Kidney (tissue), 22 donors: ENCODE measurements at places on chromosomes 3 and 15.

DNA sequence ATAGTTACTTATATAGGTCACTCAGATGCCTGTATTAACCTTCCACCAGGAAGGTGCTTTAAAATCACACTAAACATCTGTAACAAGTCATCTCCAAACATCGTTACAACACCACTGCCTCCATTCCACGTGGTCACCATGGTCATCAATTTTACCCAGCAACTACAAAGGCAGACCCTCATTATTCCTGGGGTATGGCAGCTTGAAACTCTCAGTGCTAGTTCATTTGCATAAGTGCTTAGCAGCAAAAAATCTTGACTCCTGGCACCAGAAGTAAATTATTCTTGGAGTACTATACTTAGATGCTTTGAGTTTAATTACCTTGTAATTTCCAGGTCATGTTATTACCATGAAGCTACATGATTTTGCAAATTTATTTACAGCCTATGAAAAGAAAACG lies 250.6 kb downstream of the KBTBD8 start:
- DNase-seq: no peak

- DNase-seq: no peak
These were observed 193.1 kb downstream of the ABHD5 start for GRCh38 chr3:43883729-43884396.

- no peak for DNase-seq
These were observed 19.6 kb upstream of the HCN4 start for GRCh38 chr15:73388256-73388781.

- DNase-seq: no peak
These were observed 133.8 kb downstream of the GMNC start for GRCh38 chr3:190728574-190729246.

DNA sequence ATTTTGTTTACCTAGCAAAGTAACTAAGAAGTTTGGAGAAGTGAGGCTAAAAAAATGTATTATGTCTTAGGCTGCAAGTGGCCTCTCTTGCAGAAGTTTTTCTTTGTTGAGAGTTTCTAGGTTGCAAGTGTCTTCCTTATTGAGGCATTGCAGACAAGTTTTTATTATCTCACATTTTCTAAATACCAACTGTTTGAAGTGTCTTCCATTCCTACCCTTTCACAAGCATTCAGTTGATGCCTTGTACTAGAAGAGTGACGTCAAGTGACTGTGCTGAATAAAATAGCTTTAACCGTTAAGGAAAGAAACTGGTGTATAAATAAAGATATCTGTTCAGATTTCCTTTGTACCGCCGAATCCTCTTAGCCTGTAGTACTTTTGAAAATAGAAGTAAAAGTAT lies 123.3 kb downstream of the ALCAM start:
- no peak for DNase-seq

DNA sequence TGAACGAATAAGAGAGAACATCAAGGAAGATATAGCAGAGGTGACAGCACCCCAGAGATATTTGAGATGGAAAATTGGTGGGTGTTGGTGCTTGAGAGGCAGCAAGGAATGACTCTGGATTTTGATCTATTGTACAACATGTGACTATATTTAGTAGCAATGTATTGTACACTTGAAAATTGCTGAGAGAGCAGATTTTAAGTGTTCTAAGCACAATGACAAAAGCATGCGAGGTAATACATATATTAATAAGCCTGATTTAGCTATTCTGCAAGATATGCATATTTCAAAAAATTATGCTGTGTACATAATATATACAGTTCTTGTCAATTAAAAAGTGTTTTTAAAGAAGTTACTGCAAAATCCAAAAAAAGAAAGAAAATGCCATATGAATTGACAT lies 194.3 kb downstream of the SLC9A9 start:
- DNase-seq: no peak

- peak; percentile 12 for DNase-seq
These were observed 10.5 kb upstream of the BUB1B start for GRCh38 chr15:40150163-40150925.

GRCh38 chr15:41231422-41232226 lies 556 bp downstream of the CHP1 start:
- no peak for DNase-seq

GRCh38 chr15:88636050-88636449 lies 2.8 kb upstream of the ISG20 start:
- no peak for DNase-seq

- DNase-seq: no peak
These were observed 53.2 kb upstream of the MITF start for GRCh38 chr3:69686056-69686455.

DNA sequence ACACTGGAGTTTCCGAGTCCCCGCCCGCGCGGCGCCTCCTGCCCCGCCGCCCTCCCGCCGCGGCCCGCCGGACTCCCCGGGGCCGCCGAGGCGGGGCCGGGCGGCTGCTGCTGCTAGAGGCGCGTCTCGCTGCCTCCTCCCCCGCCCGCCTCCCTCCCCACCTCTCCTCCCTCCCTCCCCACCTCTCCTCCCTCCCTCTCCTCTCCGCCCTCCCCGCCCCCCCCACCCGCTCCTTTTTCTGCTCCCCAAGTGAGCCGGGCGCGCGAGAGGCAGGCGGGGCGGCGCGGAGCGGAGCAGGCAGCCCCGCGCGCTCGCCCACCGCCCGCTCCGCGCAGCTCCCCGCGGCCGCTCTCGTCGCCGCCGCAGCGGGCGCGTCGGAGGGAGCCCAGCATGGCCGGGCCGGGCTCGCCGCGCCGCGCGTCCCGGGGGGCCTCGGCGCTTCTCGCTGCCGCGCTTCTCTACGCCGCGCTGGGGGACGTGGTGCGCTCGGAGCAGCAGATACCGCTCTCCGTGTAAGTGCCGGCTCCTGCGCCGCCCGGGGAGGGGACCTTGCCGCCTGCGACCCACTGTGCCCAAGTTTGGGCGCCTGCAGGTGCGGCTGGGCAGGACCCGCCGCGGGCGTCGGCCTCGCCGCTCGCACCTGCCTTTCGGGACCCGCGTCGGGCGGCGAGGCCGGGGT lies at the start of gene CACNA2D3:
CACNA2D3 (plus strand) TSS at position 229 of the 679 bp plus-strand sequence.
- peak; percentile 74 for DNase-seq

DNA sequence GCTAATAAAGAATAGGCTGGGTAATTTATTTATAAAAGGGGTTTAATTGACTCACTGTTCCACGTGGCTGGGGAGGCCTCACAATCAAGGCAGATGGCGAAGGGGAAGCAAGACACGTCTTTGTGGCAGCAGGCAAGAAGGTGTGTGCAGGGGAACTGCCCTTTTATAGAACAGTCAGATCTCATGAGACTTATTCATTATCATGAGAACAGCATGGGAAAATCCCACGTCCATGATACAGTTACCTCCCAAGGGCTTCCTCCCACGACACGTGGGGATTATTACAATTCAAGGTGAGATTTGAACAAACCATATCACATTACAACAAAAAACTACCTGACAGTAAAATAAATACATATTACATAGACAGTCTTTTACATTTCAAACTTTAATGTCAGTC lies 414.9 kb downstream of the NAALADL2 start:
- no peak for DNase-seq

DNA sequence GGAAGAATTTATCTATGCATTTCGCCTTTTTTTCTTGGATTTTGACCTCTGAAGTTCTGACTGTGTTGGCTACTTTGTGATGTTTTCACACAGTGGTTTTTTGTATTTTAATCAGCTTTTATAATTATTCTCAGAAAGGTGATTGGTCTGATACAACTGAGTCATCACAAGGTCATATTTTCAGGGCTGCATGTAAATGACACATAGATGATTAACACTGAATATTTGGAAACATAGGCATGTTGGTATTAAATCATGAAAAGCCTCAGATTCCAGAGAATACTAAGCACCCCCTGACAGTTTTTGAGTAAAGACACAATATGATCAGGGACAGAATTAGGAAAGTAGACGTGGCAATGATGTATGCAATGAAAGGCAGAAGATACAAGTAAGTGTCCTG lies 175.5 kb upstream of the SLCO3A1 start:
- no peak for DNase-seq

- DNase-seq: no peak
These were observed 734.0 kb upstream of the NR2F2 start for GRCh38 chr15:95596496-95596895.

GRCh38 chr15:41256577-41257038 lies 25.5 kb downstream of the CHP1 start:
- no peak for DNase-seq

DNA sequence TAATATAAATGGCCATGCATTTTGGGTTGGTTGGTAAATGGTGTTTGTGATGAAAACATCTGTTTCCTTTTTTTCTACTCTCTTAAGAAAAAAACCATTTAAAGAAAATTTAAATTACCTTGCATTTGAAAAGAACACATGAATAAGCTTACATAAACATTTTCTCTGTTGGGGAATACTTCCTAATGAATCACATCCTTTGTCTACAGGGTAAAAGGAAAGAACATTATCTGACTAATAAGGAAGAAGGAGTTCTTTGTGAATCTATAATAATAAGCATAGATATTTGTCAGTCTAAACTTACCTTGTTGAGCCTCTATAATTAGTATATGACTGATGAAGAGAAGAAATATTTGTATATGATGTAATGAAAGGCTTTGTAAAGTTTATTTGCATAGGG lies 254.1 kb upstream of the ZNF717 start:
- no peak for DNase-seq

GRCh38 chr3:108021131-108021530 lies 69.7 kb downstream of the CD47 start:
- DNase-seq: no peak

- no peak for DNase-seq
These were observed 107.9 kb downstream of the FMN1 start for GRCh38 chr15:33086500-33087121.

GRCh38 chr3:3714572-3714971 lies 84.7 kb upstream of the LRRN1 start:
- no peak for DNase-seq

DNA sequence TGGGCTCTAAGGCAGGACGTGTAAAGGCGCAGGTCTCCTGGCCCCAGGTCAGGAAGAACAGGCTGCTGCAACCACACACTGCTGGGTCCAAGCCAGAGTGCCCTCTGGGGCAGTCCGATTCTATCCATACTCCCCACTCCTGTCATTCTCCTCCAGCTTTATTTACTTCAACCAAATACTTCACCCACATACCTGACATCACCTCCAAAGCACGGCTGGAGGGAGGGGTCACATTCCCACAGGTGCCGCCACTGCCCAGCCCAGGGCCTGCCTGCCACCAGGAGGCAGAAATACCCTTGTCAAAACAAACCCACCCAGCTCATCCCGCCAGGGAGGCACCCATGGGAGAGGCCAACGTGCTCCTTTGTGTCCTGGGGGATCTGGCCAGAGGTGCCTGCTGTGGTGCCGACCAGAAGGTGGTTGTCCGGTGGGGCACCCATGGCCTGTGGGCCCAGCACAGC lies 100.4 kb downstream of the DAPK2 start:
- no peak for DNase-seq

- DNase-seq: no peak
These were observed 34.3 kb downstream of the CCDC66 start for GRCh38 chr3:56591262-56591661.

DNA sequence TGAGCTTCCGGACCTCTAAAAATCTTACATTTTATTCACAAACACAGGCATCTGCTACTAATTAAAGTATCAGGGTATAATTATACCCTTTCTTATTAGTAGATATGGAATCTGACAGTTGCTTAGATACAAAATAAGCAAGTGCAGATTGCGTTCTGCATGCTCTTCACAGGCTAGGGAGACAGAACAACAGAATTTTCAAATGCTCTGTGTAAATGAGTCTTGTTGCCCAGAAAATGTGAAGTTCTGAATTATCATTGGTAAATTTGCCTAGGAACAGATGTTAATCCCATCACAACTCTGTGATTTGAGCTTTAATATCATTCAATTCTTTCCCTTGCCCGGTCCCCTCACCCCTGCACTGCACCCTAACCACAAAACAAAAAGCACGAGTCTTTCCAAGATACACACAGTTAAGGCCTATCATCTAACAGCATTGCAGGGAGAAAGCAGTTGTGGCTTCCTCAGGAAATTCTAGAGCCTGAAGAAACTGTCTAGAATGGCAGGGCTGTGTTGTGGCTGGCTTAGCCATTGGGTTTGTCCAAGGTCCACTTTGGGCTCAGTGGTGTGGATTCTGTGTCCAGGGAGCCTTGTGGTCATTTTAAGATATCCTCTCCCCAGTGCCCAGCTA lies 119.8 kb downstream of the PDCD6IP start:
- no peak for DNase-seq

DNA sequence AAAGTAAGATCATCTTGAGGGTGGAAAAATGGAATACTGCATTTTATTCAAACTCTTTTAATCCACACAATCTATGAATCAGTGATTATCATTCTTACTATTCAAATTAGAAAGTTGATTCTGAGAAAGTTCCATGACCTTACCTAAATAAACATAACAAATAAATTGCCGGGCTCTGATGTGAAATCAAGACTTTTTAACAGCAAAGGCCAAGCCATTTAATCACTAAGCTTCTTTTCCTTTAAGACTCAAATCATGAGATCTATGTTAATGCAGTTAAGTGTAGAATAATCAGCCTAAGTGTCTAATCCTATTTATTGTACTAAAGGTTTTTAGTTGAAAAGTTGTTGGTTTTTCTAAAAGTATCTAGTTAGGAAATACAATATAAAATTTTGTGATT lies 857.0 kb downstream of the SI start:
- DNase-seq: no peak
